Caudate nucleus (tissue), 63 donors: ENCODE measurements at places on chromosomes 6 and 20.
A peak's percentile ranks its signal among the peaks of the same experiment; 100 is the strongest.

GRCh38 chr20:6468423-6469116 lies 298.9 kb upstream of the BMP2 start:
- no peak for DNase-seq

GRCh38 chr20:24983896-24984295 lies 8.7 kb downstream of the APMAP start:
- no peak for DNase-seq

DNA sequence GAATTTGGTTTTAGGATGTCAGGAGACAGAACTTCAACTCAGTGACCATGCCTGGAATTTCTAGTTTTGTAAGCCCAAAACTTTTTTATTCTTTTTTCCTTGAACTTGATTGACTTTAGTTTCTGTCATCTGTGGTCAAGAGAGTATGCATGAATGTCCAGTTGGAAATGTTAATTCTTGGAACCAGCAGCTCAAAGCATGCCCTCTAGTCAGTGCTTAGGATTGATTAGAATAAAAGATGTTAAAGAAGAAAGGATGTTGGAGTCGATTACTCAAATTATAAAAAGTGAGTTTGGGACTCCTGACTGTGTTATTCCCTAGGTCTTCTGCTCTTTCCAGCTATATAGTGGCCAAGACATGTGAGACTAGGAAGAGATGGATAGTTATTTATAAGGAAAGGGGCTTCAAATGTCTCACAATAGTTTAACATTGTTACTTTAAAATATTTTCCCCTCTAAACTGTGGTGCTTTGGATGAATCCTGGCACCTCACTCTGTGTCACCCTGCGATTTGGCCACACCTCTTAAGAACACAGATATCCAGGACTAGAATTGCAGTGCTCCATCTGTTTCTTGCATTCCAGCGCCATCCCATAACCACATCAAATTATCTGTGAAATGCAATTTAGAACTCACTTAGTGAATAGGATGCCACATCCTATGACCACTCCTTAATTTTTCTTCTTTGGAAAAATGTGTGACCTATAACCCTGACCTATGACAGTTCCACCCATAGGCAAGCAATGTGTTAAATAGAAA lies 298.5 kb downstream of the EYA4 start:
- DNase-seq: no peak

DNA sequence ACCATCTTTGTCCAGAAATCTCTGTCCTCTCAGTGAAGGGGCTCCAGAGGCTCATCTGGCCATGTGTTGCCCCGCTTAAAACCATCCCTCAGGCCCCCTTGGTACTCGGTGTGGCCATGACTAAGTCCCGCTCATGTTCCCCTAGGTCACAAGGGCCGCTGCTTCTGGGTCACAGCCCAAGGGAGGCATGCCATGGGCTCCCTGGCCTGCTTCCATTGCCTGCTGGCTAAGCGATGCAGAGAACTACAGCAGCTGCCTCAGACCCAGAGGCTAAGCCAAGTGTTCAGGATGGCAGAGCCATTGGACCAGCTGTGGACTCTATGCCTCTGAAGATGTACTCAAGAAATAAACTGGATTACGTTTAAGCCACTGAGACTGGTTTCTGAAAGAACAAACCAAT lies 95.5 kb downstream of the ZFP64 start:
- DNase-seq: no peak

GRCh38 chr20:18808712-18809111 lies 4.9 kb upstream of the SCP2D1 start:
- no peak for DNase-seq

GRCh38 chr6:13568970-13569369 lies 5.4 kb upstream of the SIRT5 start:
- DNase-seq: no peak

DNA sequence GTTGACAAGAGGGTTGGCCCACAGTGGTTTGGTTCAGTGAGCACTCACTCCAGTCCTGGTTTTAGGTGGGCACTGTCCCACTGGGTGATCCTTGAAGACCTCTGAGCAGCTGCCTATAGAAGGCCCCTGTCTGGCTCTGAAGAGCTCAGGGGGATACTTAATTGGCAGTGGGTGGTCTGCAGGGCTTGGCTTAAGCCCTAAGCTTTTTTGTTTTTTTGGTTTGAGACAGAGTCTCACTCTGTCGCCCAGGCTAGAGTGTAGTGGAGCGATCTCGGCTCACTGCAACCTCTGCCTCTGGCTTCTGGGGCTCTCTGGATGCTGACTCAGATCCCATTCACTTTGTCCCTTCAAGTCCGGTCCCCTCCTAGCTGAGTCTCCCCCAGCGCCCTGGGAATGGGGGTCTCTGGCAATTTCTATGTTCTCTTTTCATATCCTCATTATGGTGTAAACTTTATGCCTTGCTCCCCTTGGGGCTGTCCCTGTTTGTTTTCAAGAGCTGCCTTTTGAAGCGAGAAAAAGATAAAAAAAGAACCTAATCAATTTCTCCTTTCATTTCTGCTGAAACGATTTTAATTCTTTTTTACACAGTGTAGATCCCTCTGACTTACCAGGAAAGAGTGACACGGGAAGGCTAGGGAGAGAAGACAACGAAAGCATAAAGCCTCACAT lies 12.2 kb upstream of the KCNG1 start:
- DNase-seq: no peak

GRCh38 chr20:9616833-9617461 lies 102.6 kb downstream of the LAMP5 start:
- peak; percentile 4 for DNase-seq

DNA sequence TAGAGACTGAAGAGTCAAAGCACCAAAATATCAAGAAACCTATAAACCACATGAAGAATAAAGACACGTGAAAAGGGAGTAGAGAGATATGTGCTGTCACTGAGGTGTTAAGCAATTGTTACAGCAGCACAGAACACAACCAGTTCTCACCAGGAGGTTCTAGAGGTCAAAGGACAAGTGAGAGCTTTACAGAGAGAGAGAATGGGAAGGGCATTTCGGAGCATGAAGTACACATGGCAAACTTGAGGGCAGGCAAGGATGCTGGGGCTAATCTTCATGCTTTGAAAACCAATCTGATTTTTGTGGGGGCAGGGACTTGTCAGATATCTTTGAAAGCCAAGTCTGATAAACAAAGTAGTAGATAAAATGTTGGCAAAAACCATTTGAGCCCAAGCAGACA lies 142.3 kb upstream of the NRSN1 start:
- no peak for DNase-seq

DNA sequence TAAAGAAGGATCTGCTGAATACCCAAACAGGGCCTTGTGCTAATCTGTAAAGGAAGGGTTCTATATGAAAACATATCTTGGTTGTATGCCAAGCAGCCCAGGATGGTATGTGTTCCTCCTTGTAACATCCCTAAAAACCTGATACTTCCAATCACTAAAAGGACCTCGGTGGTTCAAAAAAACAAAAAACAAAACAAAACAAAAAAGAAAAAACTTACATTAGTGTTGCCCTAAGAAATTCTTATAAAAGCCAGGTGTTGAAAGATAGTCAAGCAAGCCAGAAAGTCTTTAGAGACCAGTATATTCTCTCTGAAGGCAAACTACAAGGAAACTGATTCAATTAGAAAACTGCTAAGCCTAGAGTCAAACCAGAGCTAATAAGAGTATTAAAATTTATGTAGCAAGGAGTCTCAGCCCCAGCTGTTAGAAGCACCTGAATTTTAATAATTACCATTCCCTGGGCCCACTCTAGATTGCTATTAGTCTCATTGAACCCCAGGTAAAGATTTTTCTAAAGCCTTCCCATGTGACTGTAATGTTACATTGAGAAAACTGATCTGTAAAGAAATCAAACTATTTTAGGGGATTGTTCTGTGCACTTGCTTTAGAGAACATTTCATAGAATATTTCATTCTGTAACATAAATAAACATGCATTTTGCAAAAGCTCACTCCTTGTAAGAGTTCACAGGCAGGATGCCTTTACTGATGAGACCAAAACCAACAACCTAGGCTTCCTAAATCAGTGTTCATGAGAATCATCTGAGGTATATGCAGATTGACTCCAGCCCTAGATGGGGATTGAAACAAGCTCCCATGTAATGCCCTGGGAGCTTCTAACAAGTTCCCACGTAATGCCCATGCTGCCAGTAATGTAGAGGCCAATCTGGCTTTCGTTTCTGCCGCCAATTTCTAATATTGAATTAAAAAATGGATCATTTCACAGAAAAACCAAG lies 95.2 kb upstream of the BTN3A2 start:
- DNase-seq: no peak

- no peak for DNase-seq
Observed at GRCh38 chr6:119575721-119576120, 226.2 kb upstream of the MAN1A1 start.

- DNase-seq: no peak
Observed at GRCh38 chr6:42449917-42450476, 1.7 kb downstream of the TRERF1 start.

DNA sequence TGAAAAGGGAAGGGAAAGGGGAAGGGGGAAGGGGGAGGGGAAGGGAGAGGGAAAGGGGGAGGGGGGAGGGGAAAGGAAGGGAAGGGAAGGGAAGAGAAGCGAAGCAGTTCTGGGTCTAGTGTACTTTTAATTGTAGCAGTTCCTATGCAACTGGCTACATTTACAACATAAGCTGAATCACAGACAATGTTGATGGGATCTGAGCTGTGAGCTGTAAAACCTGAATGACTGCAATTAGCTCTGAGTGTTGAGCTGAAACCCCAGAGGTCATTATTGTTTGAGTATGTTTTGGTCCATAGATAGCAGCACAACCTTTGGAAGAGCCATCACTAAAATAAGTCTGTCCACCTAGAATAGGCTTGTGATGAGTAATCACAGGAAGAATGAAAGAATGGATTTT lies 7.2 kb upstream of the ABHD12 start:
- DNase-seq: no peak

- DNase-seq: no peak
Observed at GRCh38 chr6:145368075-145368474, 367.2 kb downstream of the EPM2A start.

GRCh38 chr6:167089243-167090142 lies 33.4 kb upstream of the CCR6 start:
- DNase-seq: no peak

GRCh38 chr6:45416700-45417099 lies 39.0 kb upstream of the SUPT3H start:
- DNase-seq: no peak

- no peak for DNase-seq
Observed at GRCh38 chr6:96468681-96469224, 52.9 kb upstream of the UFL1 start.

DNA sequence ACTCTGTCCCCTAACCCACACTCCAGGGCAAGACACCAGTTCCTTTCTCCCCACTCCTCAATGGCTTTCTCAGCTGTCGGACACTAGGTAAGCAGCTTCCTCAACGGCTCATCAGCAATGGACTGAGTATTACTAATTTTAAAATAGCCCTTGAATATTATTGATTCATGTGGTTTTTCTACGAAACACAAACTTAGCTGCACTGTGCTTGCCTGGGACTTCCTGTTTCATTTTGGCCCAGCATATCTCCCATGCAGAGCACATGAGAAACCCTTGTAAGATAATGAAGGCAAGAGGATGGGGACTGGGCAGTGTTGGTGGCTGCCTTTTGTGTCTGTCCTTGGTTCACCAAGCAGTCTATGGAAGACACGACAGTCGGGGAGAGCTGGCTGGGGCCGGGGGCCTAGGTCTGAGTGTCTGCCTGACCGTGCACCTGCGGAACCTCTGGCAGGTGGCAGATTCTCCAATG lies 48.9 kb downstream of the RNASET2 start:
- DNase-seq: no peak

DNA sequence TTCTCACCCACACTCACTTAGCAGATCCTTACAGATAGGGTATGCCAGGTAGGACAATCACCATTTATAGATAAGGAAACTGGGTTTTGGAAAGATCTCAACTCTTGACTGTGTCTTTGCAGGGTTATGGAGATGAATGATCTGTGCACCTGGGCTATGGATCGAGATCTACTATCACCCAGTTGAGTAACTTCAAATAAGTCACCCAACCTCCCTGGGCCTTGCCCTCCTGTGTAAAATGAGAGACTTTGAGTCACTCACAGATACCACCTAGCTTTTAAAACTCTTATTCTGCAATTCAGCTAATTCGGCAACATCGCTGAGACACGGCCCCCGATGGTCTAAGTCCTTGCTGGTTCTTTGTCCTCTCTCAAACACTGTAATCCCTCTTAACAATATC lies 53.5 kb downstream of the HIVEP2 start:
- DNase-seq: no peak

- DNase-seq: no peak
Observed at GRCh38 chr20:8401556-8401955, 269.5 kb downstream of the PLCB1 start.

DNA sequence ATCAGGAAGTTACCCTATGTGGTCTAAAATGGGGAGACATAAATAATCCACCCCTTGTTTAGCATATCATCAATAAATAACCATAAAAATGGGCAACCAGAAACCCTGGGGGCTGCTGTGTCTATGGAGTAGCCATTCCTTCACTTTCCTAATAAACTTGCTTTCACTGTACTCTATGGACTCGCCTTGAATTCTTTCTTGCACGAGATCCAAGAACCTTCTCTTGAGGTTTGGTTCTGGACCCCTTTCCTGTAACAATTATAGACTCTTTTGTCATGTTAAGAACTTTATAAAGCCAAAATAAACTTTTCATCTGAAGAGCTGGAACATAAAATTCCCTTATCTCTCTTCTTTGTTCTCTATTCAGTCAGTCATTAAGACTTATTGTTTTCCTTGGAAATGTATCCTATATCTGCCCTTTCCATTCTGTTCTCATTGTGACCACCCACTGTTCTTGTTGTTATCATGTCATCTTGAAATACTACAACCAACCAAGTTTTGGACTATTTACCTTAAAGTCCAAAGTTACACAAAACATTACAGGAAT lies 29.3 kb upstream of the ZBTB24 start:
- no peak for DNase-seq

DNA sequence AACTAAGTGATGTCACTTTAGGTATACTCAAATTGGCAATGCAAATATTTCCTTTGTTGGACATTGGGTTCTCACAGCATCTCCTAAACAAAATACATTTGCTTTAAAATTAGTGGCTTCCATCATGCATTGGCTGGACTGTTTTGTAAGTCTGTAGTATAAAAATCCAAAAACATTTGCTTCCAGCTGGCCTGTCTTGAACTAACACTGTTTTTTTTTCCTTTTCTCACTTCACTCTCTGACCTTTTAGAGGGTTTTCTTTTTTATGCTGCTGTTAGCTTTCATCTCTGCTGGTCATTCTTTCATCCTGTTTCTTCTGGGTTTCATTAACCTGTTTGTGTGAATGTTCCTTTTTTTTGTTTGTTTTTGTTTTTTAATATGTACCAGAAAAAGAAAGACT lies 121.7 kb upstream of the MLIP start:
- no peak for DNase-seq

GRCh38 chr6:72619883-72620696 lies 1.8 kb upstream of the KCNQ5 start:
- DNase-seq: peak; percentile 89
